ENCODE measurements at places on chromosomes 2 and 18.

- DNase-seq: no peak
Observed at GRCh38 chr2:28457237-28457636, 38.6 kb upstream of the PLB1 start.

- DNase-seq: no peak
Observed at GRCh38 chr2:16160281-16161084, 220.1 kb downstream of the MYCN start.

GRCh38 chr2:181806039-181806392, 85.5 kb upstream of the ITPRID2 start:
- no peak for DNase-seq

DNA sequence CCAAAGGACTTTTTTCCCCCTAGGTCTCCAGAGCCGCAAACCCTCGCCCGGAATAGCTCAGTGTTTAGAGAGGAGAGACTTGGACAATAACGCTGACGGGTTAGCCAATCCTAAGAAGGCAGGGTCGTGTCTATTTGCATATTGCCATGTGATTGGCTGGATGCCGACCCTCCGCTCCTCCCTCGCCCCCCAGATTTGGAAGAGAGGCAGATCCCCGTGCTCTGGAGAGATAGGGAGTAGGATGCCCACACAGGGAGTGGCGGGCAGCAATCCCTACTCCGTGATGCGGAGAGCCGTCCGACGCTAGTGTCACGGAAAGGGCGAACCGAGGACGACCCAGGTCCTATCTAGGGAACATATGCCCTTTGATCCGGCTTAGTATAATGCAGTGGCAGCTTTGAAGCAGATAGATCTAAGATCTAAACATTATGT, 1.4 kb downstream of the WNT6 start:
- no peak for DNase-seq

GRCh38 chr2:236608188-236608525, 38.5 kb downstream of the ACKR3 start:
- DNase-seq: no peak

DNA sequence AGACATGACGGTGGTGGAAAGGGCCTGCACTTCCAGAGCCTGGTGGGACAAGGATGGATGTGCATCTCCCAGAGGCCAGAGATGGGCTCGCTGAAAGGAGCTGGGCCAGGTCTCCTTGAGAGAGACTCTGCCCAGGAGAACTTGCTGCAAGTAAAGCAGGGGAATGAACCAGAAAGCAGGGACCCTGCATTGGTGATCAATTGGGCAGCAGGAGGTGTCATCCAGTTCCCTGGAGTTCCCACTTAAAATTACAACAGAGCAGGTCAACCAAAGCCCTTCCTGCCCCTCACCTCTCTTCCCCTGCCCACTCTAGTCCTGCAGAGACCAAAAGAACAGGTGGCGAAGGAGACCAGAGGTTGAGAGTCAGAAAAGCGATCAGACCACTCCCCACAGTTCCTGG, 69.7 kb upstream of the CAB39 start:
- DNase-seq: no peak

DNA sequence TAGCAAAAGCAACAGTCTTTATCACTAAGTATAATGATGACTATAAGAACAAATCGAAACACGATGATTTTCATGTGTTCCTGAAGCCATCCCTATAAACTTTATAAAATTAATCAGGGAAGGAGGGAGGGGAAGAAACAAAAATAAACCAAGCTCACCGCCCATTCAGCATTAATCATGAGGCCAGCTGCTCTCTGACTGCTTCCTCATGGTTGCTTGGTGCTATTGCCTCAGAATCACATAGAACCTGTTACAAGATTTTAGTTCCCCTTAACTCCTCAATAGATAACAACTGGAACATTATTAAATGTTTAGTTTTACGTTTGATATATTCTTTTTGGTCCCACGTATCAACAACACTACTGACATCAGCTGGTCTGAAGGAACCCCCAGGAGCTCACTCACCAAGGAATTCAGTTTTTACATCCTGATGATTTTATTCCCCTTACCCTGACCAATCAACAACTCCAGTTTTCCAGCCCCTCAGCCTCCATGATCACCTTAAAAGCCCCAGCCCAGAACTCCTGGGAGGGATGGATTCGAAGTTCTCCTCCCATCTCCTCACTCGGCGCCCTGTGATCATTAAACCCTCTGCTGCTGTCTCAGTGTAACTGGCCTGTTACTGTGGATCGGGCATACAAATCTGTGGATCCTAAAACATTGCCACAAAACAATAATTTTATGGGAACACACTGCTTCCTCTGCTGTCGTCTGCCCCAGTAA, 10.6 kb upstream of the HNRNPLL start:
- no peak for DNase-seq
